Memory B cell (primary cell): ENCODE measurements at places on chromosomes 5 and 9.

DNA sequence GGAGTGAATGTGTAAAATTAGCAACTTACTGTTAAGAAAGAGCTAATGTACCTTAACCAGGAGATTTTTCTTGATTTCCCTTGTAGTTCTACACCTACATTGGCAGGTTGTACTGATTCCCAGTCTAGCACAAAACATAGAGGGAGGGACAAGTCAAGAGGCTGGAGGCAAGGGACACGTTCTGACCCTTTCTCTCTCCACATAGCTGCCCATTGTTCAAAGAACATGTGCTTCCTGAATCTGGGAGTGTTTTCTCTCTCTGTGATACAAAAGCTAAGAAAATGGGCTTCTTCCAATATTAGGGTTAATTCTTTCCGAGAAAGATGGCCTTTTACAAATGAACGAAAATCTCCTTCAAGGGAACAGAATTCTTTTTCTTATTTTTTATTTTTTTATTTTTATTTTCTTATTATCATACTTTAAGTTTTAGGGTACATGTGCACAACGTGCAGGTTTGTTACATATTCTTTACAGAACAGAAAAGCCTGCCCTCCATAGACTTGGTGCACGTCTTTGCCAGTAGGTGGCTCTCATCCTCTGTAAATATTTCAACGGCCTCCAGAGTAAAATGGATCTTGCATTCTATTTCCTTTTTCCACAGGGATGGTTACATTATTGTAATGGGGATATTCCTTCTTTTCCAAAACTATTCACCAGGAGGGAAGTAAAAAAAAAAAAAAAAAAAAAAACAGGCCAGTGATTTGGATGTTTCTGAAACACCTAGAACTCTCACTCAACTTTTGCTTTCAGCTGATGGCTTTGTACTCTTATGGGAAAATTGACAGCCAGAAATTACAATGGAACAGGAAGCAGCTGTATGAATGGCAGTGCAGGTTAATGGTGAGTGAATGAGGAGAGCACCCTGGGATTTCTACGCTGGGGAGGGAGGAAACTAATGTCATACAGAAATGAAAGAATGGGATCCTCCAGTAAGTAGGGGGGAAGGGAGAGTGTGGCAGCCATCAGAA is 13.1 kb upstream of the IFNA5 start:
- peak; percentile 14 for DNase-seq
- H3K27me3 ChIP-seq = peaks cover 1% of the 10 kb centered on the region
- no peak overlapping the region for H3K27ac ChIP-seq
- H3K4me1 ChIP-seq = peaks cover 6% of the 10 kb centered on the region

GRCh38 chr5:147504535-147504934 is 5.3 kb downstream of the DPYSL3 start:
- DNase-seq = no peak
- H3K36me3 ChIP-seq = no peaks in the 10 kb centered on the region
- H3K4me1 ChIP-seq = no peaks in the 10 kb centered on the region
- H3K27ac ChIP-seq = no peak overlapping the region

- H3K36me3 ChIP-seq = peaks cover 48% of the 10 kb centered on the region
- DNase-seq = no peak
- no peak overlapping the region for H3K4me3 ChIP-seq
- peaks cover 7% of the 10 kb centered on the region for H3K4me1 ChIP-seq
These were observed 15.8 kb downstream of the EXOC3 start for GRCh38 chr5:458547-459353.

DNA sequence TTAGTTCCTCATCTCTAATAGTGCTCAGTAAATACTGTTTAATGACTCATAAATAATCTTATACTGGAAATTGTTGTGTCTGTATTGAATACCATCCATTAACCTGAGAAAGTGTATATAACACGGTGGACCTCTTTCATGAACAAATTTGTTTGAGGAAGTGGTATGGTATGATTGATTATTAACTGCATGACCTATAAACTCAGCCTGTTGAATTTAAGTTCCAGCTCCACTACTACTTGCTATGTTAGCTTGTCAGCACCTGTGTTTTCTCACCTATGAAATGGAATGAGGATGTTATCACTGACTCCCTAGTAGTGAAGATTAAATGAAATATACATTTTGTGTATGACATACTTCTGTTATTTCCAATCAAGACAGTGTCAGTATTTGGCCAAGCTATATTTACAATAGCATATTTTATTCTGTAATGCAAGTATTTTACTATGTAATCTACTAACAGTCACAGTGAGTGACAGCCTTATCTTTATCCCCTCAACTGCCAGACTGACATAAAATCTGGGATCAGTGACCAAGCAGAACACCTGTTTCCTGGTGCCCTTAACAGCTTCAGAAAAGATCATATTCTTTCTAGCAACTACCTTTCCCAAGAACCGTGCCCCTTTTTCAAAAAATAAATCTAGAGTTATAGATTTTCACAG is 77.3 kb upstream of the ITGA1 start:
- H3K27me3 ChIP-seq = peaks cover 3% of the 10 kb centered on the region
- H3K27ac ChIP-seq = no peak overlapping the region
- no peak overlapping the region for H3K4me3 ChIP-seq
- DNase-seq = no peak

DNA sequence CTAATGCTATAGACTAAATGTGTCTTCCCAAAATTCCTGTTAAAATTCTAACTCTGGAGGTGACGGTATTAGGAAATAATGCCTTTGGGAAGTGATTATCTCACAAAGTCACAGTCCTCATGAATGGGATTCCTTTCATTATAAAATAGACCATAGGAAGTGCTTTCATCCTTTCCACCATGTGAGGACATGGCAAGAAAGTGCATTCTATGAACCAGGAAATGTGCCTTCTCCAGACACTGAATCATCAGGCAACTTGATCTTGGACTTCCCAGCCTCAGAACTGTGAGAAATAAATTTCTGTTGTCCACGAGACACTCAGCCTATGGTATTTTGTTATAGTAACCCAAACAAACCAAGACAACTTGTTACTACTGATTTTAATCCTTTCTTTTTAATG is 582.4 kb upstream of the C9orf72 start:
- H3K27me3 ChIP-seq = no peaks in the 10 kb centered on the region
- H3K36me3 ChIP-seq = no peaks in the 10 kb centered on the region
- DNase-seq = no peak
- no peak overlapping the region for H3K4me3 ChIP-seq
- no peak overlapping the region for H3K27ac ChIP-seq
- H3K4me1 ChIP-seq = no peaks in the 10 kb centered on the region

GRCh38 chr5:139747583-139748504 is 47.8 kb upstream of the PSD2 start:
- H3K36me3 ChIP-seq = no peaks in the 10 kb centered on the region
- peak overlapping the region; percentile 90 for H3K27ac ChIP-seq
- DNase-seq = no peak
- peaks cover 4% of the 10 kb centered on the region for H3K27me3 ChIP-seq
- peak overlapping the region; percentile 91 for H3K4me3 ChIP-seq
- H3K4me1 ChIP-seq = peaks cover 35% of the 10 kb centered on the region

- no peak overlapping the region for H3K4me3 ChIP-seq
- H3K27me3 ChIP-seq = no peaks in the 10 kb centered on the region
- DNase-seq = no peak
These were observed 15.2 kb upstream of the ERAP2 start for GRCh38 chr5:96861076-96861475.

DNA sequence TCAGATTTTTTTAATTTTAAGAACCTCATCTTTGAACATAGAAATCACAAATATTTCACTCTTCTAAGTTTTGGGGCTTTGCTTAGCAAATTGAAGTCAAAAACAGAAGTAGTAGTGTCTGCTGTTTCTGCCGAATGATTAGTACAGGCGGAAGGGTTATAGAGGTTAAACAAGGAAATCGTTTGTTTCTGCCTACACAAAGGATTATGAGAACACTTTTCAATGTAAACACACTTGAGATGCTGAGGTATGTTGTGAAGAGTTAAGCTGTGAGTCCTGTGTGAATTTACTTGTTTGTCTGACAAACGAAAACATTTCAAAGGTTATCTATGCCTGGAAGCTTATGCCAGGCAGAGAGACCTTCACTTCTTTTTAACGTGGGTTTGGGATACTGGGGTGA is 224.8 kb downstream of the CETN3 start:
- H3K4me1 ChIP-seq = peaks cover 2% of the 10 kb centered on the region
- peaks cover 4% of the 10 kb centered on the region for H3K27me3 ChIP-seq

- H3K27ac ChIP-seq = no peak overlapping the region
- peaks cover 7% of the 10 kb centered on the region for H3K4me1 ChIP-seq
- H3K27me3 ChIP-seq = no peaks in the 10 kb centered on the region
- no peaks in the 10 kb centered on the region for H3K36me3 ChIP-seq
- H3K4me3 ChIP-seq = no peak overlapping the region
These were observed 5.1 kb upstream of the SMIM15 start for GRCh38 chr5:61167382-61167781.

GRCh38 chr5:95261437-95262175 is 23.3 kb downstream of the MCTP1 start:
- H3K27me3 ChIP-seq = peaks cover 7% of the 10 kb centered on the region
- H3K4me3 ChIP-seq = no peak overlapping the region

GRCh38 chr5:50666261-50667022 is at the start of gene PARP8:
PARP8 (plus strand) TSS chr5:50666637; CDS start chr5:50667096, 459 bp downstream.
- no peaks in the 10 kb centered on the region for H3K27me3 ChIP-seq
- DNase-seq = peak; percentile 61
- no peaks in the 10 kb centered on the region for H3K36me3 ChIP-seq
- H3K4me1 ChIP-seq = peaks cover 23% of the 10 kb centered on the region

DNA sequence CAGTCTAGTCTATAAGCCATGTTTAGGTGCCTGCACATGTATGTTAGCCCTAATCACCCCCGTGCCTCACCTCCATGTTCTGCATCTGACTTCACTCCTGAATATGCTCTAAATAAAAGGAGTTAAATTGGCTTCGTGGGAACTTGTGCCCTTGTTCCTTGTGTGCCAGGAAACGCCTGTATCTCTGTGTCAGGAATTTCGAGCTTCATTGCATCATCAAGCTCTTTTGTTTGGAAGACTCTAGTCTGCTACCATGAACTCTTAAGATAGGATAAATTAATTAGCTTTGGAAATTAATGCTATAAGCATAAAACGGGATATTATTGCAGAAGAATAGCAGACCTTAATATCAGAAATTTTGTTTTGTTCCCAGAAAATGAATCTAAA is 99.2 kb downstream of the ADCY2 start:
- no peak for DNase-seq
- no peaks in the 10 kb centered on the region for H3K36me3 ChIP-seq
- H3K4me1 ChIP-seq = no peaks in the 10 kb centered on the region
- no peaks in the 10 kb centered on the region for H3K27me3 ChIP-seq
